ENCODE measurements at places on chromosomes 5 and 9. TPM values are rescaled to one million over a fixed set of nuclear protein-coding genes. Genes with fewer than 3 reads are reported as not detected.

Gene IFT74
- total RNA-seq, result 9.1 TPM

Gene TRIM14
- 2.1 TPM for total RNA-seq

Gene TMEM252
- not detected for total RNA-seq

Gene CATSPER3
- not detected for total RNA-seq

Gene DIAPH1
- 47.0 TPM for total RNA-seq

Gene SUSD3
- not detected for total RNA-seq
